ENCODE measurements at places on chromosomes 1 and 21. TPM values are rescaled to one million over a fixed set of nuclear protein-coding genes. Genes with fewer than 3 reads are reported as not detected.

GRCh38 chr1:227769047-227769935, 34.1 kb downstream of the SNAP47 start:
- H3K27me3 ChIP-seq = no peaks in the 10 kb centered on the region
- no peak for DNase-seq
- H3K4me1 ChIP-seq = no peaks in the 10 kb centered on the region
- H3K4me3 ChIP-seq = no peak overlapping the region
- H3K27ac ChIP-seq = no peak overlapping the region

GRCh38 chr1:212070720-212071302, 35.3 kb downstream of the DTL start:
- H3K4me3 ChIP-seq = no peak overlapping the region

TINAGL1 gene
- total RNA-seq = 139 TPM

GRCh38 chr1:169474302-169474995, 11.3 kb downstream of the SLC19A2 start:
- peaks cover 11% of the 10 kb centered on the region for H3K4me1 ChIP-seq
- H3K27me3 ChIP-seq = no peaks in the 10 kb centered on the region
- H3K36me3 ChIP-seq = no peaks in the 10 kb centered on the region

- peak; percentile 57 for DNase-seq
- H3K36me3 ChIP-seq = no peaks in the 10 kb centered on the region
- H3K4me1 ChIP-seq = peaks cover 18% of the 10 kb centered on the region
- no peaks in the 10 kb centered on the region for H3K27me3 ChIP-seq
Observed at GRCh38 chr1:237000191-237000590, 4.0 kb downstream of the MT1HL1 start.

DNA sequence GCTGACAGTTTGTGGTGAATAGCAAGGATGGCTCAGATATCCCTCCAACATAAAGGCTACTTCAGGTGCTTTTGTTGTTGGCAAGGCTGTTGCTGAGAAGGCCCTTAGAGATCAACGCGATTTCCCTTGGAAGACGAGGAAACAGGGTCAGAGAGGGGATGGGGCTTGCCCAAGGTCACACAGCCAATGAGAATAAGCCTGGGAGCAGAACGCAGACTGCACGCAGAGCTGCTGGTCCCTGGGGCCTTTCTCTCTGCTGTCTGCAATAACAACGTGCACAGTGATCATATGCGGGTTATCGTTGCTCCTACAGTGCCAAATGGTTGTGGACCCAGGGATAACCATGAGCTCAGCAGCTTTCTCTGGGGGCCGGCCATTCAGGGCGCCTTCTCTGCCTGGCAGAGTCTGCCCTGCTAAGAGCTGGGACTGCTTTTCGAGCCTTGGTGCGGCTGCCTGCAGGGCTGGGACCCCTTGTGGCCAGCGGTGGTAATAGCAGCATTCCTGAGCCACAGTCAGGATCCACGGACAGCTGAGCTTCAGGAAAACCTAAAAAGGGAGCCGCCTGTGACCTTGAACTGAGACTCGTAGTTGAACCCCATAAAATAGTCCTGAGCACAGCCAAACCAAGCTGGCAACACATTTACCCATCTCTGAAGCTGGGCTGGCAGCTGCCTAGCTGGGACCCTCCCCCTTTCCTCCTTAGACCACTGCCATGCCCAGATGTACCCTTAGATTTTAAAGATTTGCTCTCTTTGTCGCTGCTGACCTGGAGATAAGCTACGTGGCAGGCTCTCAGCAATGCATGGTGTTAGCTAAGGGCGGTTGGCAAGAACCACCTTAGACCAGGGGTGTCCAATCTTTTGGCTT, 39.8 kb downstream of the HTR6 start:
- no peak overlapping the region for H3K4me3 ChIP-seq
- no peak for DNase-seq
- no peak overlapping the region for H3K27ac ChIP-seq

DNA sequence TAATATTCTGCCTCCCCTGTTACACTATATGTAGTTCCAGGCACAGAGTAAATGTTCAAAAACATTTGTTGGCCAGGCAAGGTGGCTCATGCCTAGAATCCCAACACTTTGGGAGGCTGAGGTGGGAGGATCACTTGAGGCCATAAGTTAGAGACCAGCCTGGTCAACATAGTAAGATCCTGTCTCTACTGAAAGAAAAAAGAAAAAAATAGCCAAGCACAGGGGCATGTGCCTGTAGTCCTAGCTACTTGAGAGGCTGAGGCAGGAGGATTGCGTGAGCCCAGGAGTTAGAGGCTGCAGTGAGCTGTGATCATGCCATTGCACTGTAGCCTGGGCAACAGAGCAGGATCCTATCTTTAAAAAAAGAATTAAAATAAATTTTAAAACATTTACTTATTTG, 57.6 kb upstream of the SIM2 start:
- H3K27me3 ChIP-seq = peaks cover 8% of the 10 kb centered on the region
- H3K27ac ChIP-seq = no peak overlapping the region
- no peak for DNase-seq
- H3K4me1 ChIP-seq = no peaks in the 10 kb centered on the region
- no peak overlapping the region for H3K4me3 ChIP-seq
- H3K36me3 ChIP-seq = no peaks in the 10 kb centered on the region

FCRL2 gene
- total RNA-seq = not detected

- H3K36me3 ChIP-seq = no peaks in the 10 kb centered on the region
- no peak overlapping the region for H3K4me3 ChIP-seq
- no peak overlapping the region for H3K27ac ChIP-seq
- H3K4me1 ChIP-seq = no peaks in the 10 kb centered on the region
Observed at GRCh38 chr21:41269535-41269934, 47.1 kb upstream of the FAM3B start.

GRCh38 chr1:155019377-155020245, 14.0 kb downstream of the DCST2 start:
- H3K4me3 ChIP-seq = no peak overlapping the region
- H3K36me3 ChIP-seq = peaks cover 21% of the 10 kb centered on the region
- no peak overlapping the region for H3K27ac ChIP-seq
- no peaks in the 10 kb centered on the region for H3K27me3 ChIP-seq
- DNase-seq = no peak

GRCh38 chr1:47262787-47263413, 30.9 kb upstream of the TAL1 start:
- no peaks in the 10 kb centered on the region for H3K36me3 ChIP-seq
- H3K27ac ChIP-seq = no peak overlapping the region
- DNase-seq = no peak
- no peak overlapping the region for H3K4me3 ChIP-seq

DNA sequence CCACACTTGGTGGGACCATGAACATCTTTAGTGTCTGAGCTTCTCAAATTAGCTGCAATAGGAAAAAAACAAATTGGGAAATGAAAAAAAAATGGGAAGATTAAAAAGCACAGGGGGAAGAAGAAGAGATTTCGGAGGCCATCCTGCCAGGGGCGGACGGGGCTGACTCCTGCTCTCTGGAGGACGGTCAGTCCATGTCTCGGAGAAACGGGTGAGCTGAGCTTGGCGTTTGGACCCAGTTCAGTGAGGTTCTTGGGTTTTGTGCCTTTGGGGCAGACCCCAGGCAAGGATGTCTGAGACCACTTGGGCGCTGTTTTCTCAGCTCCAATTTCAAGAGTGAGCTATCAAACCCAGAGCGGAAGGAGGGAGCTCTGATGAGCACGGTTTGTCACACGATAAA, 123.9 kb downstream of the PRDM2 start:
- DNase-seq = peak; percentile 62
- no peaks in the 10 kb centered on the region for H3K27me3 ChIP-seq
- H3K4me1 ChIP-seq = no peaks in the 10 kb centered on the region
- H3K27ac ChIP-seq = no peak overlapping the region
- peaks cover 34% of the 10 kb centered on the region for H3K36me3 ChIP-seq

RNF223 gene
- total RNA-seq = not detected

ZMYND12 gene
- total RNA-seq = 0.78 TPM

- H3K4me1 ChIP-seq = no peaks in the 10 kb centered on the region
- no peaks in the 10 kb centered on the region for H3K27me3 ChIP-seq
- no peak overlapping the region for H3K27ac ChIP-seq
- H3K4me3 ChIP-seq = no peak overlapping the region
- H3K36me3 ChIP-seq = no peaks in the 10 kb centered on the region
Observed at GRCh38 chr1:162333991-162334390, 42.7 kb downstream of the SPATA46 start.

NBPF20 gene
- 5.3 TPM for total RNA-seq

DNA sequence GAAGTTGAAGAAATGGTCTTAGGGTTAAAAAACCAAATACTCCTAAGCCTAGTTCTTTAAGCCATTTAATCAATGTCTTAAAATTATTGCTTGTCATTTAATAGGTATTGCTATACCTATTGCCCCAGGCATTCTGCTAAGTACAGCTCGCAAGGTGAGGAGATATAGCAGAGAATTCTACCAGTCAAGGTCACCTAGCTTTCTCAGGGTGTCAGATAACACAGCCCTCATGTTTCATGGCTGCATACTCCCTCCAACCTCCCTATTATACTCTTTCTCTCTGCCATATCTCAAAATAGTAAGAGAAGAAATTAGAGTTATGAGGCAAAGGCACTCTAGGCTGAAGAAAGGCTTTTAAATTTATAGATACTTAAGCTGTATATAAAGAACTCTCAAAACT, 68.4 kb upstream of the GPR88 start:
- no peak overlapping the region for H3K4me3 ChIP-seq
- H3K27ac ChIP-seq = no peak overlapping the region

GRCh38 chr1:76065270-76065669, 9.3 kb upstream of the ST6GALNAC3 start:
- no peak overlapping the region for H3K4me3 ChIP-seq
- no peak for DNase-seq
- H3K27ac ChIP-seq = no peak overlapping the region
- no peaks in the 10 kb centered on the region for H3K36me3 ChIP-seq
- no peaks in the 10 kb centered on the region for H3K27me3 ChIP-seq

TOMM40L gene
- 9.1 TPM for total RNA-seq

ZNF436 gene
- 16.1 TPM for total RNA-seq

DNASE2B gene
- 0.33 TPM for total RNA-seq

DNA sequence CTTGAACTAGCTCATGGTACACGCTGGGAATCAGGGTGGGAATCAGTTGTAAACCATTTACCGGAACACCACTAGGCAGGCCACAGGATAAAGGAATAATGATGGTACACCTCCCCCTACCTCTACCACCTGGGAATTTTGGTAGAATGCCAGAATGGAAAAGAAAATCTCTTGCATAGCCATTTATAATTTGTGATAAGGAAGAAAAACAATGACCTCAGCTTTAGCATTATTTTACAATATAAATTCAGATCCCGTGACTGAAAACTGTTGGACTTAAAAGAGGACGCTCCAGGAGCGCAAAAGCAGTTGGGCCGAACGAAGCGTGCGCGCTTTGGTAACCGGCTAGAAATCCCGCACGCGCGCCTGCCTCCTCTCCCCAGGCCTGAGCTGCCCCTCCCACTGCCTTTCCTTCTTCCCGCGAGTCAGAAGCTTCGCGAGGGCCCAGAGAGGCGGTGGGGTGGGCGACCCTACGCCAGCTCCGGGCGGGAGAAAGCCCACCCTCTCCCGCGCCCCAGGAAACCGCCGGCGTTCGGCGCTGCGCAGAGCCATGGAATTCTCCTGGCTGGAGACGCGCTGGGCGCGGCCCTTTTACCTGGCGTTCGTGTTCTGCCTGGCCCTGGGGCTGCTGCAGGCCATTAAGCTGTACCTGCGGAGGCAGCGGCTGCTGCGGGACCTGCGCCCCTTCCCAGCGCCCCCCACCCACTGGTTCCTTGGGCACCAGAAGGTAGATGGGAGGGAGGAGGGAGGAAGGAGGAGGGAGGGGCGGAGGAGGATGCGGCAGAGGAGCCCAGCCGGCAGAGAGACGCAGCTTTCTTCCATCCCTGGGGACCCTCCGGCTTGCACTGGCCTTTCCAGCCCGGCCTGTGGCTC, at the start of gene CYP4X1:
Gene CYP4X1 (plus strand): TSS at position 402 of the 873 bp plus-strand sequence. CDS start 149 bp downstream, at position 551.
- peak; percentile 86 for DNase-seq
- no peaks in the 10 kb centered on the region for H3K36me3 ChIP-seq
- no peaks in the 10 kb centered on the region for H3K27me3 ChIP-seq
- peak within 1 kb of the TSS; percentile 50 for H3K4me3 ChIP-seq
- peaks cover 15% of the 10 kb centered on the region for H3K4me1 ChIP-seq
- H3K27ac ChIP-seq = peak within 1 kb of the TSS; percentile 35

DNA sequence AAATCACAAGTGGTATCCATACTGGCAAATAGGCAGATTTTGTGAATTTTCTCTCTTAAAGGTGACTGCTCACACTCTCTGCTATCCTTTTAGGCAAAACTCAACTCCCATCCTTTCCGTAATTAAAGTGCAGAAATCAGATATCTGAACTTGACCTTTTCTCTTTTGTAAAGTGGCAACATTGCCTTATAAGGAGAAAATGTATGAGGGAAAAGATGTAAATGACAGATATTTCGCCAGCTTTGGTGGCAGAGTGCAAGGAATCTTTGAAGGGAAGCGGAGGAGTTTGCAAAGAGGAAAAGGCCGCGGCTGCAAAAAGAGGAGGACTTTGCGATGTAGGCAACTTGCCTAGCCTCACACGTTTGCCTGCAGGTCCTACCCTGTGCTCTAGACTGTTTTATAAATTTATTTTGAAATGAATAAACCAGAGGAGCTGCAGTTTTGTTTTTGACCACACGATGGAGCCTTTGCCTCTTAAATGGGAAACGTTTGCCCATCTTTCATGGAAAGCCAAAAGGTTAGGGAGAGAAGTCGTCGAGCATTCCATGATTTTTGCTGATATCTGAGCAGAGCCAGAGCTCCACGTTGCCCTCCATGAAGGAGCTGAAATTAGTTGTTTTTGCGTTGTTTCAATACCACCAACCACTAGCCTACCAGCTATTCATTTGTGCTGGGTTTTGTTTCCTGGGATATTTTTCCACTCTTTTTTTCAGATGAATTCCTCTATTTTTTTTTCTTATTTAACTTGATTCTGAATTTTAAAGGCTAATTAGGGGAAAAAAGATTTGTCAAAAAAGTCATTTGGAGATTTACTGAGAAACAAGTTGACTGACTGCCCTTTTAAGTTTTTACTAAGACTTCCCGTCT, 242.3 kb downstream of the LMX1A start:
- H3K4me3 ChIP-seq = no peak overlapping the region
- peaks cover 5% of the 10 kb centered on the region for H3K4me1 ChIP-seq
- no peak for DNase-seq
- no peaks in the 10 kb centered on the region for H3K27me3 ChIP-seq
- H3K27ac ChIP-seq = no peak overlapping the region
- no peaks in the 10 kb centered on the region for H3K36me3 ChIP-seq

- DNase-seq = peak; percentile 94
- no peaks in the 10 kb centered on the region for H3K36me3 ChIP-seq
- H3K4me1 ChIP-seq = peaks cover 86% of the 10 kb centered on the region
- peak overlapping the region; percentile 92 for H3K27ac ChIP-seq
Observed at GRCh38 chr1:203480525-203481084, 5.0 kb downstream of the PRELP start.

GRCh38 chr1:54606096-54606989, 17.0 kb downstream of the FAM151A start:
- no peaks in the 10 kb centered on the region for H3K27me3 ChIP-seq
- H3K4me3 ChIP-seq = no peak overlapping the region
- H3K36me3 ChIP-seq = peaks cover 90% of the 10 kb centered on the region
